ENCODE measurements at places on chromosomes 6 and 20.

GRCh38 chr20:61482056-61482887, 230.2 kb downstream of the CDH4 start:
- no peak for DNase-seq

DNA sequence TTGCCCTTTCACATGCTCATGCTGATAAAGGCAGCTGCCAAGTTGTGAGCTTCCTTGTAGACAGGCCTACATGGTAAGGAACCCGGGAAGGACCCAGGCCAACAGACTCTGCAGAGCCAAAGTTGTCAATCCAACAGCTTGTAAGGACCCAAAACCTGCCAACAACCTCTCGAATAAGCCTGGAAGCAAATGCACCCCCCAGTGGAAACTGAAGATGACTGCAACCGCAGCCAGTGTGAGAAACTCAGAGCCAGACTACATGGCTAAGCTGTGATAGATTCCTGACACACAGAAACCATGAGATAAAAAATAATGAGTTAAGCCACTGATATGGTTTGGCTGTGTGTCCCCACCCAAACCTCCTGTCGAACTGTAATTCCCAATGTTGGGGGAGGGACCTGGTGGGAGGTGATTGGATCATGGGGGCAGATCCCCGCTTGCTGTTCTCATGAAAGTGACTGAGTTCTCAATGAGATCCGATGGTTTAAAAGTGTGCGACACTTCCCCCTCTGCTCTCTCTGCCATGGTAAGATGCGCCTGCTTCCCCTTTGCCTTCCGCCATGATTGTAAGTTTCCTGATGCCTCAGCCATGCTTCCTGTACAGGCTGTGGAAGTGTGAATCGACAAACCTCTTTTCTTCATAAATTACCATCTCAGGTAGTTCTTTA, 18.8 kb upstream of the CLPSL2 start:
- no peak for DNase-seq

GRCh38 chr20:57003012-57003411, 263.4 kb downstream of the BMP7 start:
- DNase-seq: no peak

- no peak for DNase-seq
These were observed 8.5 kb downstream of the TMEM63B start for GRCh38 chr6:44135875-44136274.

DNA sequence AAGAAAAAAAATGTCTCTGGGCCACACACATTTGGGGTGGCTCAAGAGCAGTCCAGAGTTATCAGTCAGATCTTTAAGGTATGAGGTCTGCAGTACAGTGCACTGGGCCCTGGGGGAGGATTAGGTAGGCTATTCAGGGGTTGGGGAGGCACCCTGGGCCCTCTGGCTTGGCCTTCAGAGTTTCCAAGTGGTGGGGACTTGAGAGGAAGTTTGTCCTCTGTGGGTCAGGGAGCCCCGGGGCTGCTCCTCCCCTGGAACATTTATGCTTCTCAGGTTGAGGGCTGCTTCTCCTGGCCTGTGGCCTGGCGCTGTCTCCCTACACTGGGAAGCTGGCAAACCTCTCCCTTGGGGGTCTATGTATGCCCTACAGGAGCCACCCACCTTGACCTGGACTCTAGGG, 46.0 kb downstream of the PTK7 start:
- DNase-seq: no peak

- no peak for DNase-seq
These were observed 14.2 kb downstream of the GFOD1 start for GRCh38 chr6:13472976-13473767.
